ENCODE measurements at places on chromosomes 3 and 15.
A peak's percentile ranks its signal among the peaks of the same experiment; 100 is the strongest.

DNA sequence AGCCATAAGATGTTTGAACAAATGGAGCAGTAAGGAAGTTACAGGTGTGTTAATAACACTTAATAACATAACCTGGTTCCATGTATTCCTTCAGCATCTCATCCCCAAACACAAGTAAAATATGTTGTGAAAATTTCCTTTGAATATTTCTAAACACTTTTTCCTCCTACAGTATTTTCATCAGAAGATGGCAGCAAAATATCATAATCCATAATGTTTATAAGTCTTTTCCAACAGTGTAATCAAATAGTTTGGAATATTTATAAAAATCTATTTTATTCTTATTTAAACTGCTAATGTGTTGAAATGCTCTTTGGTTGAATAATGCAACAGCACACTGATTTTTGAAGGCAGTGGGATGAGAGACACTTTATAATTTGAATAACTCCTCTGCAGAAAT is 1020.5 kb downstream of the OTOL1 start:
- DNase-seq, result no peak

- DNase-seq, result no peak
Observed at GRCh38 chr15:25766417-25766816, 96.7 kb downstream of the ATP10A start.

- DNase-seq, result no peak
Observed at GRCh38 chr15:43487271-43487895, 5.6 kb downstream of the TP53BP1 start.

- DNase-seq, result no peak
Observed at GRCh38 chr3:175518459-175518858, 659.3 kb downstream of the NAALADL2 start.

GRCh38 chr3:62670351-62670750 is 204.9 kb downstream of the CADPS start:
- no peak for DNase-seq

GRCh38 chr15:27608248-27608647 is 490.9 kb downstream of the OCA2 start:
- DNase-seq, result no peak

DNA sequence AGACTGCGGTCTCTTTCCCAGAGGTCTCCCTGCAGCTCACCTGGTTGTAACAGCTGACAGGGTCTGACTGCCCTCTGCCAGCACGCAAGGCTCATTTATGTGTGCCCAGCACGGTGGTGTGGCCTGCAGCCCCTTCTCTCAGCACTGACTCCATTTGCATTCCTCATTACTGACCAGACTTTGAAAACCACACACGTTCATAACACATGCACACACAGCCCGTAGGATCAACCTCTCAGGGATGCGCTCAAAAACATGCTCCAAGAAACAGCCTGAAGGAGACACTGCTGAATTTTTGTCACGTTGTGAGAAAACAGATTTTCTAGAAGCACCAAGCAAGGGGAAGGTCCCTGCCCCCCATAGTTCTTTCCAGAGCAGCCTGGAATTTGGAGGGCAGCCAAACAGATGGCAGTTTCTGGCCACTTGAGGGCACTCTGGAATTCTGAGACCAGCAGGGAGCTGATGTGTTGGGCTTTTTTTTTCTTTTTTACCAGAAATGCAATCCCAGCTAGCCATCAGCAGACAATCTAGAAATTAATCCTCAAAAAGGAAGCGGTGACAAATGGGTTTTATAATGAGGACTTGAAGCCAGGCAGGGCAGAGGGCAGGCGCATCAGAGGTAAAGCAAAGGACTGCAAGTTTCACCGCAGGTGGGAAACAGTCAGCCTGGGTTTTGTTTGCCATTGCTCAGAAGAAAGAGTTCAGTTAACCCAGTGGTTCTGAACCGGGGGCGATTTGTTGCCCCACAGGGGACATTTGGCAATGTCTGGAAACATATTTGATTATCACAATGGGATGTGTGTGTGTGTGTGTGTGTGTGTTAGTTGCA is 170.5 kb upstream of the PROK2 start:
- peak; percentile 69 for DNase-seq

- DNase-seq, result no peak
Observed at GRCh38 chr3:21781355-21781754, 30.3 kb upstream of the ZNF385D start.

DNA sequence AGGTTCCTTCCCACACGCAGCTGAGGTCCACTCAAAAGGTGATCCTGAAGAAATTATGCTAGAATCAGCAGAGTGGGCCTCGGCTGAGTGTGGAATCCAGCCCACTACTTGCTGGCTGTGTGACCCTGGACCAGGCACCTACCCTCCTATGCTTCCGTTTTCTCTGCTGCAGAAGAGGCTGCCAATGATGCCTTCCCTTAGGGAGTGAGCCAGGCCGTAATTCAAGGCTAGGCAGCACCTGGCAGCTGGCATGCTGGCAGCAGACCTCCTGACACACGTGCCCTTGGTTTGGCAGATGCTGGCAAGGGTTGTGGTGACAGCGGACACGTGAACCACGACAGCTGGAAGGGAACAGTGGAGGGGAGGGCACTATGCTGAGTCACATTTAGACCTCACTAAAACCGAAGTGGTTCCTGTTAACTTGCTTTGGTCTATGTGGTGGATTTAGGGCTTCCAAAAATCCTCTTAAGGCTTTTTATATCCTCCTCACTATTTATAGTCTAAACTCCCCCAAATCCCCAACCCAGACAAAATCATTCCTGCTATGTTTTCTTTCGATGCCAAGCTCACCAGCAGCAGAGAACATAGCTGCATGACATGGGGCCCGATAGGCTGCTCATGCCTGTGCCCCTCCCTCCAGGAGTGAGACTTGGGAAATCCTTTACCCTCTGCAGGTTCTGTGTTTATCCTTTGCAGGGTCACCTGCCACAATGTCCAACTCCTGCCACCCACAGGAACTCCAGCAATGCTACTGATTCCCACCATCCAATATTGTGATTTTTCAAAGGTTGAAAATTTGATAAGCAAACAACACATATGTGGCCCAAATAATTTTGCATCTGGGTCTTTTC is 10.6 kb upstream of the PCSK6 start:
- DNase-seq, result peak; percentile 87

- DNase-seq, result no peak
Observed at GRCh38 chr3:95265129-95265528, 1202.3 kb downstream of the NSUN3 start.

DNA sequence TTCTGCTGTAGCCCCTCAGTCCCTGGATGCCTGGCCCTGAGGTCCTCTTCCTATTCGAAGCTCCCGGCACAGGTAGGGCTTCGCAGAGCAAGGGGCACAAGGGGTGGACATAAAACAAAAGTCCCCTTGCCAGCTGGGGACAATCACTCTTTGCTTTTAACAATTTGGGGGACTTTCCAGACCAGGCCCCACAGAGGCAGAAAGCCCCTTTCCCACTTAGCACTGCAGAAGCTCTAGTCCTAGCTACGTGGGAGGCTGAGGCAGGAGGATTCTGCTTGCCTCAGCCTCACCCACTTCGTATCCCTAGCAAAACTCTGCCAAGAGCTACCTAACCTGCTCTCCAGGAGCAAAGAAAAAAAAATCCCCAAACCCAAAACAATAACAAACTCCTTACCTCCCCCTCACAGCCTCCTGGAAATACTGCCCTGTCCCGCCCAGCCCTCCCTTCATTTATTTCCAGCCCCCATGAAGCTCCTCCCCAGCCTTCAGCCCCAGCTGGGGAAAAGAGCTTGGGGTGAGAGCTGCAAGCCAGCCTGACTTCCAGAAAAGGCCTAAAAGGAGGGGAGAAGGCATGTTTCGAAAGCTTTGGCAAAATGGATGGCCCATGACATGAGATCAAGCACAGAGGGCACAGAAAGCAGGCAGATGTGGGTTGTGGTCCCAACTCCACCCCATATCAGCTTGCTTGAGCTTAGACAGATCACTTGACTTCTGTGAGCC is at the start of gene CIDEC:
Gene CIDEC (minus strand): TSS at position 424 of the 720 bp plus-strand sequence. CDS start 1,767 bp downstream, outside the sequence.
- DNase-seq, result no peak

DNA sequence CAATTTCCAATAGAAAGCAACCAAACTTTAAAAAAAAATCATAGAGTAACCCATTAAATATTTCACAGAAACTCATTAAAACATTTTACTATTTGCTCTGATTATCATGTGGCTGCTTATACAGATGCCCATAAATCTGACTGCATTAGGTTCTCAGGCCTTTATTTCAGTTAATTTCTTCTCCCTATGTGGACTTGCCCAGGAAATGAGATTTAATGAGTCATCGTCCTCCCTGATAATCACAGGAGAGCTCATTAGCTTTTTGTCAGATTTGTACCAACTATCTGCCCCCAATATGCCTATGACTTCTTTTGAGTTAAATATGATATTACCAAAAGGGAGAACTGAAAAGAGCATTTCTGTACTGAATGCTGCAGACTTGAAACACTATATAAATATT is 168.0 kb downstream of the FOXB1 start:
- no peak for DNase-seq

GRCh38 chr15:42582569-42583375 is 7.4 kb downstream of the STARD9 start:
- no peak for DNase-seq

- no peak for DNase-seq
Observed at GRCh38 chr15:45921376-45921775, 286.5 kb downstream of the SQOR start.

GRCh38 chr15:91881569-91882297 is 28.2 kb downstream of the SLCO3A1 start:
- no peak for DNase-seq

DNA sequence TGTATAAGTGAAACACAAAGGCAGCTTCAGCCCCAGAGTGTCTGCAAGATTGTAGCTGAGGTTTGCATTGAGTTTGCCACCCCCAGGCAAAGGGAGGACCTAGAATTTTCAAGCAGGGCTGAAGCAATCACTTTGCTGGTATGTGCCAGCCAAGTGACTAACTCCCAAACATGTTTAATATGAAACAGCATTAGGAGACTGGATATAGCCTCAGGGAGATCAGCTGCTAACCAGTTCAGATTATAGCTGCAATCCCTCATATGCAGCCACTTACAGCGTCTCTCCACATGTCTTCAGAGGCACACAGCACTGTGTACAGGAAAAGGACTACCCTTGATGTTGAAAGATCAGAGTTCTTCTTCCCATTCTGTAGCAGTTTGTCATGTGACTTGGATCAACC is 38.4 kb upstream of the PPP2R3A start:
- no peak for DNase-seq

- no peak for DNase-seq
Observed at GRCh38 chr3:188326111-188326510, 172.2 kb downstream of the LPP start.

DNA sequence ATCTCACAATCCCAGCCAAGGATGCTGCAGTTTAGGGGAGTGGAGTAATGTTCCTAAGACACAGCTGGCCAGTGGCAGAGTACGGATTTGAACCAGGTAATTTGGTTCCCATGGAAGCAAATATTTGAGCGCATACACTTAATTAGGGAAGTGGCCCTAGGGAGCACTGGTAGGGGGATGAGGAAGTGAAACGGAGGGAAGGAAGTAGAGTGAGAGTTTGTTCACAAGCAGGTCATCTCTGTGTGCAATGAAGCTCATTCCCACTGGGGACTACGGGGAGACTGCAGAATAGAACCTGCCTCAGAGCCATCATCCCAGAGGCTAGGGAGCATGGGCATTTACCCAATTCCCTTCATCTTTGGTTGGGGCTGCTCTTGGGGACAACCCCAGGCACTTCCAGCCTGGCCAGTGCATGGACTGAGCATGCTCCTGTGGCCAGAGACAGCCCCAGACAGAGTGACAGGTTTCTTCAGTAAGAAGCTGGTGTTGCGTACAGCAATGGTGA is 317.2 kb upstream of the PROK2 start:
- DNase-seq, result no peak

GRCh38 chr3:184846496-184846895 is 34.5 kb downstream of the VPS8 start:
- DNase-seq, result no peak
